ENCODE measurements at places on chromosomes 6 and 20.

DNA sequence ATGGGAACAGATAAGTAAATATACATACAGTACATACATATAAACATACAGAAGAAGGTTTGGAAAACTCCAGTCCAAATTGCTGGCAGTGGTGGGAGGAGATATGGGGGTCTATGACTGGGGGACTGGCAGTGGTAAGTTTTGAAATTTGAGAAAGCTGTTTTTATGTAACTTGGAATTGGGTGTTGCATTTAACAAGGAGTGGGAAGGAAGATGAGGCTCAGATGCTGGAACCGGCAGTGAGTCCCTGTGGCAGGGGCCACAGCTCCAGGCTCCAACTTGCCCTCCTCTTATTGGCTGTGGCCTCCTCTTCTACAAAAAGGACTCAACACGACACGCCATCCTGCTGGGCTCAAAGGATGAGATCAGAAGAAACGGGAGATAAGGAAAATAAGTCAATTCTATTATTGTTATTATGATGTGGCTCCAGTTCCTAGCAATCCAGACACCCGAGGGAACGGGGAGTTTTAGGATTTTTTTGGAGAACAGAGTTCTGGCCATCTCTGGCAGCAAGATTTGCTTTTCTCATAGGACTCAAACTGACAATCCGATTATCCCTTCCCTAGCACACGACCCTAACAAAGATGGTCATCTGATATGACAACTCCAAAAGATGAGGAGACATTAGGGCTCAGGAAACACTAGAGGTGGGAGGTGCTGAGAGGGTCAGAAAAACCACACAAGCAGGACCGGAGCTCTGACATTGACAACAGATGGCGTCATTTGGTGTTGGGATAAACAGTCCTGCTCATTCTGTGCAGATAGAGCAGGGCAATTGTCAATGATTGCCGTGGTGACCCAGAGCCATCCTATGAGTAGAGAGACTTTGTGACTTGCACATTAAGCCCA, 6.0 kb upstream of the TGM2 start:
- DNase-seq: no peak

DNA sequence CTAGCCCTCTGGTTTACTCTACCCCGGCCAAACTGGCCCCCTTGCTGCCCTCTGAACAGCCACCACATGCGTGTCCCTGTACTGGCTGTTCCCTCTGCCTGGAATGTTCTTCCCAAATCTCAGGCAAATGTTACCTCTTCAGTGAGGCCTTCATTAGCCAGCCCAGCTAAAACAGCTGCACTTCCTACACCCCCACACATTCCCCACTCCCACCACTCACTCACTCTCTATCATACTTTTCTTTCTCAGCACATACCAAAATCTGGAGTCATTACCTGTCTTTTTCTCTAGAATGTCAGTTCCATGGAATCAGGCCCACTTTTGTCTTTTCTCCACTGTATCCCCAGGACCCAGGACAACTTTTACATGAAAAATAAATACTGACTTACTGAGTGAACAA, 401.2 kb upstream of the SULF2 start:
- DNase-seq: no peak

GRCh38 chr6:69627625-69628024, 169.2 kb downstream of the LMBRD1 start:
- DNase-seq: no peak

- no peak for DNase-seq
Observed at GRCh38 chr6:158457131-158457530, 102.8 kb upstream of the TMEM181 start.

GRCh38 chr20:62370115-62370806, 3.1 kb upstream of the LAMA5 start:
- DNase-seq: no peak

DNA sequence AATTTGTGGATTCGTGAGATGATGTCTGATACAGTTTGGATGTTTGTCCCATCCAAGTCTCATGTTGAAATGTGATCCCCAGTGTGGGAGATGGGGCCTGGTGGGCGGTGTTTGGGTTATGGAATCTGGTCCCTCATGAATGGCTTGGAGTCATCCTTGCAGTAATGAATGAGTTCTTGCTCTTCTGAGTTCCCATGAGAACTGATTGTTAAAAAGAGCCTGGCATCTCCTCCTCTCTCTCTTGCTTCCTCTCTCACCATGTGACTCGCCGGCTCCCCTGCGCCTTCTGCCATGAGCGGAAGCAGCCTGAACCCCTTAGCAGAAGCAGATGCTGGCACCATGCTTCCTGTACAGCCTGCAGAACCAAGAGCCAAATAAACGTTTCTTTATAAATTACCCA, 30.5 kb upstream of the RPP40 start:
- DNase-seq: no peak

DNA sequence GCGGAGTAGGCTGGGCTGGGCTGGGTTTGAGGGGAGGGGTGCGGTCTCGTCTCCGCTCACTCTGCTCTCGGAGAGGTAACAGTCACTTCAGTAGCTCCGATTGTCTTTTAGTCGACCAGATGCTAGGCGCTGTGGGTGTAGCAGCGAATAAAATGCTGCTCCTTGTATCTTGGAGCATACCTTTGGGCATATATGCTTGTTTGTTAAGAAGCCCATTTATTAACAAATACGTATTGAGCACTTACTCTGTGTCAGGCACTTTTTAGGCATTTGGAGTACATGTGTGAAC, 545 bp downstream of the ACTR5 start:
- DNase-seq: no peak

DNA sequence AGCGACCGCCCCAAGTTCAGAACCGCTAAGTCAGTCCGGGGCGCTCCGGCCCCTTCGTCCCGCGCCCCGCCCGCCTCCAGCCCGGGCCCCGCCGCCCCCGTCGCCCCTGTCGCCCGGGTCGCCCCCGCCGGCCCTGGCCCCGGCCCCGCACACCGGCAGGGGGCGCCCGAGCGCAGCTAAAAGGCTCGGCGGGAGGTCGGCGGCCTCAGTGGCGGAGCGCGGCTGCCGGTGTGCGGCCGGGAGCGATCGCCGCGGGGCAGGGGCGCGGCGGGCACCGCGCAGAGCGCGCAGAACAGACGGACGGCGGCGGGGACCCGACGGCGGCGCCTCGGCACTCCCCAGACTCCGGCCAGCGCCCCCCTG, at the start of gene FNDC1:
Gene FNDC1, plus strand, starts transcription at position 208 of the 363 bp plus-strand sequence. CDS start 197 bp downstream, outside the sequence.
- DNase-seq: peak; percentile 23

- no peak for DNase-seq
Observed at GRCh38 chr6:80366714-80367113, 260.2 kb downstream of the BCKDHB start.

DNA sequence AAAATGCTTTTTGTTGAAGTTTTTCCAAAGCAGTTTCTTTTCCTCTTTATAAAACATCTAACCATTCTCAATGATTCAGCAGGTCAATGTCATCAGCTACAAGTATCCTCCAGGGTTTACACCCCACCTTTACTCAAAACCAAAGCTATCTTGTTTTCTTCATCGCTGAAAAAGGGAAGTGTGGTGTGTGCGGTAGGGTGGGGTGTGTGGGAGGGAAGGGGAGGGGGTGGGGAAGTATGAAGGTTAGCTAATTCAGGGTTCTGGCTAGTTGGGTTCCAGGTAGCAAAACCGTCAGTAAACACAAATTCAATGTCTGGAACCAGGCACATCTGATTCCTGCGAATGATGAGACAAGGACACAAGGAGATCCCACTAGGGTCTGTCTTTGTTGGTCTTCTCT, 189.6 kb downstream of the GJA10 start:
- DNase-seq: peak; percentile 24

GRCh38 chr6:20819774-20820400, 285.6 kb downstream of the CDKAL1 start:
- no peak for DNase-seq

GRCh38 chr6:1841136-1841535, 231.4 kb downstream of the FOXC1 start:
- DNase-seq: no peak

GRCh38 chr6:88263591-88263990, 97.4 kb upstream of the CNR1 start:
- DNase-seq: no peak

DNA sequence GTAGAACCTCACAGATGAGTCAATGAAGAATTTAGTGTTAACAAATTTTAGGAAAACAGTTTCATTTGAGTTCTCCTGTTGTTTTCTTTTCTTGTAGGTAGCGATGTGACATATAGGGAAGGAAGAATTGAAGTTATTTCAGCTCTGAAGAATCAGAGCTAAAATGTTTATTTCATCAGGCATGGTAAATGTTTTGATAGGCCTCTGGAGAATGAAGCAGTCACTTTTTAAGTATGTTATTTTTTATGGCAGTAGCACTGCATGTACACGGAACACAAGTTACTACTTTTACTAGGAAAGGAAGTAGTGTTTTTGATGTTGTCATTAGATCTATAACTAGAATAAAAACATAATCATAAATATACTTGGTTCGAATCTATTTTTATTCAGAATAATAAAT, 1357.3 kb upstream of the CITED2 start:
- no peak for DNase-seq

GRCh38 chr20:54062812-54063280, 7.5 kb downstream of the BCAS1 start:
- no peak for DNase-seq

DNA sequence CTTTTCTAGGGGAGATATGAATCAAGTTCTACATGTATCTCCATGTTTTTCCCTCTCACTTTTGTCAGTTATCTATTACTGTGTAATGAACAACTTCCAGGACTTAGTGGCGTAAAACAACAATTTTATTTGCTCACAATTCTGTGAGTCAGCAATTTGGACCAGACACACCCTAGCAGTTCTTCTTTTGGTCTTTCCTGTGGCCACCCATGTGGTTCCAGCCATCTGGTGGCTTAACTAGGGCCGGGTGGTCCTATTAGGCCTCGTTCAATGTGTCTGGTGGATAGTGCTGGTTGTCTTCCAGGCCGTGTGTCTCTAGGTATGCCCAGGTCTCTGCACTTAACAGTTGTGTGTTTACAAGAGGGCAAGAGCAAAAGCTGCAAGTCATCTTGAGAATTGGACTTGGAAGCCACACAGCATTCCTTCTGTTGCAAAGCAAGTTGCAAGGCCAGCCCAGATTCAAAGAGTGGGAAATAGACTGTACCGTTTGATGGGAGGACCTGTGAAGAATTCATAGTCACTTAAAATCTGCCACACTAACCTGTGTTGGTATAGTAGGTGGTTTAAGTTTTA, 20.8 kb upstream of the SLC35D3 start:
- no peak for DNase-seq

DNA sequence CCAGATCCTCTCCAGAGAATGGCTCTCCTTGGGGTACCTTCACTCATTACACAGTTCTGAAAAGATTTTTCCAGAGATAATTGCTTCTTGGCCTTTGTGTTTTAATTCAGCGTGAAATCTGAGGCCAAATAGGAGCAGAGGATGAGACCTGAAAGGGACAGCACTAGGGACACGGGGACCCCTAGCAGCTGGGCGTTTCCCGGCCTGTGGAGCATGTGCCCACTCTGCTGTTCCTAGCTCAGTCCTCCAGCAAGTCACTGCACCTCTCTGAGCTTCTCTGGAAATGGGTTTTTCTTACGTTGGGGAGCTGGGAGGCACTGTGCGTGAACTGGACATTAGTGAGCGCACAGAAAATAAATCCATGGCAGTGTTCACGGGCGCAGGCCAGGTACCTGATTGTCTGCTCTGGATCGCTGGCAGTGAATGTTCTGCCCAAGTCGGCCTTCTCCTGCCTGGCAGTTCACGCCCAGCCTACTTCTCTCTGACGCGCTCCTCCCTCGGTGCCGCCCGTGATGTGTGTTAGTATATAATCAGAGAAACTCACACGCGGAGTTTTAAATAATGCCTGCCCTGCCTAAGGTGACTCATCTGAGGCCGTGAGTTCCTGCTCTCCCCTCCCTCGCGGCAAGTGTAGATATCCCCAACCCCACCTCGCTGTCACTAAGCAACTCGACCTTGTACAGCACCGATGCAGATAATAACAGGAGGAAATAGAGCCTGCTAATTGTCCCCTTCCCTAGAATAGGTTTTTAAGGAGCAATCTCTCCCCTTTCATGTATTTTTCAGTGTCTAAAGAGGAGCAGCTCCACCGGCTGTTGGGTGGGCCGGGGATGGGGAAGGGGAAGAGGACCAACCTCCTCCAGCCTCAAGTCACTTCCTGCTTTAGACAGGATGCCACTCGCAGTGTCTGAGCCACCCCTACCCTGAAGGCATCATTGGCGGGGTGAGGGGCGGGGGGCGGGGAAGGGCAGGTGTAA, 2.7 kb upstream of the TUBB2A start:
- DNase-seq: no peak

DNA sequence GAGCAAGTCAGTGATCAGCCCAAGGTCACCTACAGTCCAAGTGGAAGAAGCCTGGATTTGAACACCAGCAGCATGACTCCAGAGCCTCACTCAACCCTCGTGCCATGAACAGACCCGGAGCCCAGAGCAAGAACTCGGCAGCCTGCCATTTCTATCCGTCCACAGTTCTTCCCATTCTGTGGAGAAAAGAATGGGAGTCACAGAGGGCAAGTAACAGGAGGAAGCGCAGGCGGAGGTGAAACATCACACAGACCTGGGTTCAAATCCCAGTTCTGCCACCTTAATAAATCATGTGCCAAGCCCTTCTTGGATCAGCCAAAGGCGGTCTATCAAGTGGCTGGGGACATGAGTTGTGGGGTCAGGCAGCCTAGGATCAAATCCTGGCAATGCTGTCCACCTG, 4.3 kb downstream of the PREX1 start:
- DNase-seq: no peak

DNA sequence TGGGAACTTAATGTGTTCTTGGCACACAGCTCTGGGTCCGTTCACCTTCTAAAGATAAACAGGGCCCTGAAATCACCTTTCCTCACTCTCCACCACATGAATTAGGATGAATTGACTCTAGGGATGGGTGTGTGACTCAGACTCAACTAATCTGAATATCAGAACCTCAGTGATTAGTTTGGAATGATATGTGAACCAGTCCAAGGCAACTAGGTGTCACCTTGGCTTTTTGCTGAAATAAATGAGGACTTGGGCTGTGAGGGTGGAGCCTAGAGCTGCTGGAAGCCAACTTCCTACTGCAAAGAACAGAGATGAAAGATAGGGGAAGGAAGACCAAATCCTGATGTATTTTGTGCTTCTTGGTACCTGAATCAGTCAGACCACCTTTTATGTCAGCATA, 132.0 kb upstream of the RNF24 start:
- no peak for DNase-seq

- no peak for DNase-seq
Observed at GRCh38 chr20:32358632-32358882, 426 bp downstream of the ASXL1 start.

GRCh38 chr20:38473367-38473795, 738 bp downstream of the RALGAPB start:
- no peak for DNase-seq

- no peak for DNase-seq
Observed at GRCh38 chr6:141482796-141483597, 649.7 kb upstream of the GJE1 start.

DNA sequence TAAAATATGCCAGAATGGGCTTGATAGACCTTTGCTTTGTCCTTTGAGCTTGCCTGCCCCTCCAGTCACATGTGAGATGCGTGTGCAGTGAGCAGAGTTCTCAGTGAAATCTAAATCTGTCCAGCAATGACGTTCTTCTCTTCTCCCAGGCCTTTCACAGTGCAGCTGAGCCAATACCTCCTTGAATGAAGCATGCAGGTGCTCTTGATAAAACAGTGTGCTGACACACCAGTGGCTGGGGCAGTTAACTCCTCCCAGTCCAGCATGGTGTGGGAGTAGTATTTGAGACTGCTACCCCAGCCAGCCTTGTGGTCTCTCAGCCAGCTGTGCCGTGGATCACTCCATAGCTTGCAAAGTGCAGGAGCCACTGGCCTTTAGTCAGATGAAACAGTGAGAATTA, 240.5 kb downstream of the FARS2 start:
- no peak for DNase-seq

GRCh38 chr6:119630561-119631192, 281.1 kb upstream of the MAN1A1 start:
- DNase-seq: no peak

GRCh38 chr6:13012977-13013680, 296.6 kb downstream of the PHACTR1 start:
- no peak for DNase-seq

- no peak for DNase-seq
Observed at GRCh38 chr20:31712564-31713311, 9.9 kb downstream of the BCL2L1 start.
